ENCODE measurements at places on chromosomes 1 and 21. TPM values are rescaled to one million over a fixed set of nuclear protein-coding genes. Genes with fewer than 3 reads are reported as not detected.

Gene TSACC
- not detected for total RNA-seq

Gene S100A14
- total RNA-seq: not detected

Gene TNFRSF4
- 2.4 TPM for total RNA-seq

Gene LCE2A
- not detected for total RNA-seq

DNA sequence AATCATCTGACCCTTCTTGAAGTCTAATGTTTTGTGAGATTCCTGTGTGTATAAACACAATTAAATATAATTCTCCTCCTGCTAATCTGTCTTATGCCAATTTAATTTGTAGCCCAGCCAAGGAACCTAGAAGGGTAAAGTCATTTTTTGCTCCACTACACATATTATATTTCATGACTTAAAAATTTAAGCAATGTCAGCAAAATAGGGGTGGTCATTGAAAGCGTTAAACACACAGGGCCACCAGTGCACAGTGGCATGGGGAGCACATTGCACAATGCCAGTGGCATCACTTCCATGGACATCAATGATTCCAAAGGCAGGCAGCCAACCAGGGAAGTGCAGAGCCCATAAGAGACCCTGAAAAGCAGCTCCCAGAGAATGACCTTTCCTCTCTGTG lies 166.1 kb downstream of the AJAP1 start:
- no peak overlapping the region for H3K4me3 ChIP-seq
- no peaks in the 10 kb centered on the region for H3K27me3 ChIP-seq
- no peak for DNase-seq
- H3K27ac ChIP-seq: no peak overlapping the region
- no peaks in the 10 kb centered on the region for H3K4me1 ChIP-seq

- H3K27ac ChIP-seq: peak overlapping the region; percentile 74
- H3K36me3 ChIP-seq: no peaks in the 10 kb centered on the region
- H3K4me1 ChIP-seq: peaks cover 5% of the 10 kb centered on the region
- no peak for DNase-seq
These were observed 217.6 kb downstream of the SDCCAG8 start for GRCh38 chr1:243473227-243474135.

DNA sequence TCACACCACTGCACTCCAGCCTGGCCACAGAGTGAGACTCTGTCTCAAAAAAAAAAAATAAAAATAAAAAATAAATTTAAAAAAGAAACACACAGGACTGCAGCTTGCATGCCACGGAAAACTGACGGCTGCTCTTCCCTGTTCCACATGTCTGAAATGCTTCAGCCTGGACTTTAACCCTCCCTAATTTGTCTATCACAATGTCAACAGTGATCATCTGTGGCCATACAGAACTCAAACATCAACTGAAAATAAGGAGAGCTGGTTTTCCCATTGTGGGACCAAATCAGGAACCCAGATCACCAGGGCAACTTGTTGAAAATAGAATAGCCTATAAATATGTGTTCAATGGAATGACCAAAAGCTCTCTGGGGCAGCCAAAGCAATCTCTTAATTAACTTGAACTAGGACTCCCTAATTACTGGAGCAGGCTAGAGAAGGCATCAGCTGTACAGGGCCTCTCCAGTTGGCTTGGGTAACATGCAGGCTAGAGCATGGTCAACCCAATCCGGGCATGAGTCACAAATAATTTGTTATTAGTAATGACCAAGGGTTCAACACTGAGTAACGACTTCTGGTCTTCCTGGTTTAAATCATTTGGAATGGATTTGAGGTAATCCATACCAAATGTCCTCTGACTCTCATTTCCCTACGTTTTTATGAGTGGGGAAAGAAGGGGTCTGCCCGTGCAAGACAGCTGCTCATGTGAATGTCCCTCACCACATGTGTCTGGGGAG lies 62.7 kb upstream of the KAZN start:
- no peak overlapping the region for H3K4me3 ChIP-seq
- H3K4me1 ChIP-seq: no peaks in the 10 kb centered on the region
- no peak overlapping the region for H3K27ac ChIP-seq

GRCh38 chr1:43563876-43564539 lies 33.3 kb downstream of the PTPRF start:
- H3K4me1 ChIP-seq: peaks cover 4% of the 10 kb centered on the region
- H3K27ac ChIP-seq: no peak overlapping the region
- no peak for DNase-seq
- H3K36me3 ChIP-seq: no peaks in the 10 kb centered on the region
- H3K27me3 ChIP-seq: peaks cover 6% of the 10 kb centered on the region

DNA sequence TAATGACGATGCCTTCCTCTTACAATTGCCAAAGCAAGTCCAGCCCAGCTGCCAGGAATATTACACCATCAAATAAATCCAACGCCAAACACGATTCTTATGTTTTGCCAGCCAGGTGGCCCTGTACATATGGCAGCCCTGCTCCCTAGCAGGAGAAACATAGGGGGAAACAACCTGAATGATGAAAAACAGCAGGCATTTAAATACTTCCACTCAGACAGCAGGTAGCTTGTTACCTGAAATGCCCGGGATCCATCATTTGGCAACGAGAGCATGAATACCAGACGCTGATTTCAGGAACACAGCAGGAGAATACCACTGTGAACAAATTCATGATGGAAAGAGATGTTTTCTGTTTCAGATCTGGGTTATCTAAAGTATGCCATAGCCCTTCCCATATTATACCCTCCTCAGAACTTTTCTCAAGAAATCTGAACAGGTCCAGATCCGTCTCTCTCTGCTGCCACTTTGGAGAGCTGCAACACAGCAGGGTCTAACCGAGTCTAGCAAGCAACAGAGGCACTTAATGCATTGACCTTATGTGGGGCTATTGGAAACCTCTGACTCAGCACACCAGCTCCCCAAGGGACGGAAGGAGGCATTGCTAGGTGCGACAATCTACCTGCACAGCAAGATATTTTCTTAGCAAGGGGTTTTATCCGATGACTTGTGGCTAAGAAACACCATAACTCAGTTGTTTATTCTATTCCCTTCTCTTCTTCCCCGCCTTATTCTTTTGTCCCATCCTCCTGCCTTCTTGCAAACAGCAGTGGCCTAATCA lies 166.3 kb downstream of the BARHL2 start:
- peaks cover 5% of the 10 kb centered on the region for H3K27me3 ChIP-seq
- H3K4me1 ChIP-seq: no peaks in the 10 kb centered on the region
- H3K4me3 ChIP-seq: no peak overlapping the region
- no peak overlapping the region for H3K27ac ChIP-seq

DNA sequence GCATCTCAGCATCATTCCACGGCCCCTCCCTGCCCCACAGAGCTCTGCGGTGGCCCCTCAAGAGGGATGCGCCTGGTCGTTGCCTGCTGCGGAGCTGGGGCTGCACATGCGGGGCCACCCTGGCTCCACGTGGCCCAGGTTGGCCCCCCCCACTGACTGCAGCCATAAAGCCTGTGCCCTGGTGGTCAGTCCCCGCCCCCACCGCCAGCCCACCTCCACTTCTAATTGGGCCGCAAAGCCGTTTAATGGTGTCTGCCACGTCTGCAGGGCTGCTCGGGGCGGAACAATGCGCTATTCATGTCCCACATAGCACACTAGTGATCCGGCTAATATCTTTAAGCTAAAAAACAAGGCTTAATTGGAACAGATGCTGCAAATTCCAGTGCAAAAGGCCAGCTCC lies 33.5 kb upstream of the ACTRT2 start:
- no peaks in the 10 kb centered on the region for H3K4me1 ChIP-seq
- no peaks in the 10 kb centered on the region for H3K36me3 ChIP-seq
- no peak overlapping the region for H3K4me3 ChIP-seq
- no peak for DNase-seq
- H3K27ac ChIP-seq: no peak overlapping the region

GRCh38 chr1:6996371-6996770 lies 211.1 kb downstream of the CAMTA1 start:
- no peak overlapping the region for H3K27ac ChIP-seq
- peaks cover 5% of the 10 kb centered on the region for H3K4me1 ChIP-seq
- peaks cover 35% of the 10 kb centered on the region for H3K27me3 ChIP-seq
- no peak for DNase-seq
- no peaks in the 10 kb centered on the region for H3K36me3 ChIP-seq

Data from activated naive CD8-positive, alpha-beta T cell treated with anti-CD3 and anti-CD28 coated beads, Interleukin-2, amount 10 ng/mL, durations not matched to agents 7 days and 5 days (primary cell).